ENCODE measurements at places on chromosomes 5 and 9. TPM values are rescaled to one million over a fixed set of nuclear protein-coding genes. Genes with fewer than 3 reads are reported as not detected.

DNA sequence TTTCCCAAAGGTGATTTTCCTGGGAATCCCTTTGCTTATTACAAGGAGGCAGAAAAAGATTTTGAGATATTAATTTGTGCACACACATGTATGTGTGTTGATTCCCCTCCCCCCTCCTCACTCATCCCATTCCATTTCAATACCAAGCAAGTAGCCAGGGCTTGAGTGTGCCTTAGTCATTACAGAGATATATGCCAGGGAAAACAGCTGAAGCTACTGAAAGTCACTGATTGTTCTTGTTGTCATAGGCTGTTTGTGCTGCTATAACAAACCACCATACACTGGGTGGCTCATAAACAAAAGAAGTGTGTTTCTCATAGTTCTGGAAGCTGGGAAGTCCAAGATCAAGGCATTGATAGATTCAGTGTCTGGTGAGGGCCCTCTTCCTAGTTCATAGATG, 158.6 kb downstream of the BAAT start:
- DNase-seq = no peak

DNA sequence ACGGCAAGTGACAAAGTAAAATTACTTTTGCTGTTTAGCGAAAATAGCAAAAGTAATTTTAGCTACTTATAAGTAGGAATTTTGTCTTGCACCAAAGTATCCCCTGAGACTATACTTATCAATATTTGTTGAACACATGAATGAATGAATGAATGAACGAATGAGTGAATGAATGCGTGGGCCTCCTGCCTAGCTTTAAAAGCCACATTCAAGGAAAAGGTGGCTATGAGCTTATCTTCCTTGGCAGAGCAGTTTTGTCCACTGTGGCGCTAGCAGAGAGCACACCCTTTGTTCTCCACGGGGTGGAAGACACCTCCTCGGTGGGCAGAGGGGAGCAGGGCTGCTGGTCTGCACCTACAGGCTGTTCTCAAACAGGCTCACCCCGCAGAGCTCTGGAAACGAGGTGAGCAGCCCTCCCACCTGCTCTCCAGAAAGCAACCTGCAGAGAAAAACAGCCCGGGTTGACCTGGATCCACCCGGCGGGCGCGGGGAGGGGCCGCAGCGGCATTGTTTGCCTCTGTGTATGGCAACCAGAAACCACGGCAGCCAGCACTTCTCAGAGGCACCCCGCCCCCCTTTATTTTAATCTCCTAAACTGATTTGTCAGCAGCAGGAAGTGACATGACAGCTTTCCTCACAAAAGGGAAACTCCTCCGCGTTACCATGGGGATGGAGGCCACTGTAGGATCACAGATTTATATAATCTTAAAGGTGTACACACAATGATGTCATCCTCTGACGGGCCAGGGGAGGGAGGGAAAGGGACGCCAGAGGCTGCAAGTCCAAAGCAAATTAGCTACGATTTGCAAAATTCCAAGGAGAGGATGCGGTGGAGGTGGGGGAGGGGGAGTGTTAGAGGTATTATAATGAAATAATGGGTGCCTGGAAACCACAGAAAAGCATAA, 5.9 kb downstream of the DUSP1 start:
- peak; percentile 98 for DNase-seq

- DNase-seq = no peak
Observed at GRCh38 chr5:101608322-101608721, 687.8 kb downstream of the SLCO4C1 start.

- no peak for DNase-seq
Observed at GRCh38 chr5:93421468-93421867, 159.6 kb downstream of the NR2F1-AS1 start.

DNA sequence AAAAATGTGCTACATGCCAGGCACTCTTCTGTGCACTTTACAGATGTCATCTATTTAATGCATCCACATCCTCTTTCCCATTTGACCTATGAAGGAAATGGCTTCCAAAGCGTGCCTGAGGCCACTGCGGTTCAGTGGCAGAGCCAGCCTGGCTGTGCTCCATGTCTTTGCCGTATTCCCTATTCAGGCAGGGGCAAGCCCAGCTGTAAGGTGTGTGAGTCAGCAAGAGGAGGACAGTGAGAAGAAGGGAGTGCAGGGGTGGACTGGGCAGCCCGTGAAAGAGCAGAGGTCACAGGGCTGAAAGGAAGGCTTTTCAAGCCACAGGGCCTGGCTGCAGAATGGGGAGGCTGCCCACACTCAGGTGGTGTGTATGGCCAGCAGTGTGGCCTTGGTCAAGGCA, 91.7 kb downstream of the HRH2 start:
- no peak for DNase-seq

DNA sequence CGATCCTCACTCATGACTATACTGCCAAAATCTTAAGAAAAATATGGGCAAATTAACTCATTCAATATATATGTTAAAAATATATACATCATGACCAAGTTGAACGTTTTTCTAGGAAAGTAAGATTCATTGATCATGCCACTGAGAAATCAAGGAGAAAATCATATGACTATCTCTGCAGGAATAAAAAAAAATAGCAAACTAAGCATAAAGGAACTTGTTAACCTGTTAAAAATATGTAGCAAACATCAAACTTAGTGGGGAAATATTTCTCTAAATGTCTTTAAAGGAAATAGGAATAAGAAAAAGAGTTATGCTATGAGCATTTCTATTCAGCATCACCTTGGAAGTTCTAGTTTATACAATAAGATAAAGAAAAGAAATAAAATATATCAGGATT, 302.4 kb downstream of the GLIS3 start:
- DNase-seq = no peak

- no peak for DNase-seq
Observed at GRCh38 chr5:14701556-14701955, 37.0 kb downstream of the OTULIN start.

DNA sequence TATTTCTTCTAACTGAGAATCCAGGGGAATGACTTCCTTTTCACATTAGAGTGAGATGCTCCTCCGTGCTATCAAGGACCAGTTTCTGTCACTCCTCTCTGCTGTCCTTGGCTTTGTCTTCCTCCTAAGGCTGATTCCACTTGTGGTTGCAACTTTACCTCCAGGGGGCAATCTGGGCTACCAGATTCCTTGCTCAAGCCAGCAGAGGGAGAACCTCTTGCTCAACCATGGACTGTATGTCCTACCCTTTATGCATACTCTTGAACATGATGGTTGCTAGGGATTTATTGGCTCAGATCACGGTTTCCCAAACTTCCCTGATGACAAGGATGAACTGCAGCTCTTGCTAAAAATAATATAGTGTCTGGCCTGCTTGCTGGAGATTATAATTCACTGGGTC, 24.0 kb downstream of the NNT start:
- no peak for DNase-seq

- no peak for DNase-seq
Observed at GRCh38 chr9:2693056-2693455, 24.3 kb upstream of the KCNV2 start.

- DNase-seq = no peak
Observed at GRCh38 chr9:112605963-112606699, 111.8 kb downstream of the INIP start.

DNA sequence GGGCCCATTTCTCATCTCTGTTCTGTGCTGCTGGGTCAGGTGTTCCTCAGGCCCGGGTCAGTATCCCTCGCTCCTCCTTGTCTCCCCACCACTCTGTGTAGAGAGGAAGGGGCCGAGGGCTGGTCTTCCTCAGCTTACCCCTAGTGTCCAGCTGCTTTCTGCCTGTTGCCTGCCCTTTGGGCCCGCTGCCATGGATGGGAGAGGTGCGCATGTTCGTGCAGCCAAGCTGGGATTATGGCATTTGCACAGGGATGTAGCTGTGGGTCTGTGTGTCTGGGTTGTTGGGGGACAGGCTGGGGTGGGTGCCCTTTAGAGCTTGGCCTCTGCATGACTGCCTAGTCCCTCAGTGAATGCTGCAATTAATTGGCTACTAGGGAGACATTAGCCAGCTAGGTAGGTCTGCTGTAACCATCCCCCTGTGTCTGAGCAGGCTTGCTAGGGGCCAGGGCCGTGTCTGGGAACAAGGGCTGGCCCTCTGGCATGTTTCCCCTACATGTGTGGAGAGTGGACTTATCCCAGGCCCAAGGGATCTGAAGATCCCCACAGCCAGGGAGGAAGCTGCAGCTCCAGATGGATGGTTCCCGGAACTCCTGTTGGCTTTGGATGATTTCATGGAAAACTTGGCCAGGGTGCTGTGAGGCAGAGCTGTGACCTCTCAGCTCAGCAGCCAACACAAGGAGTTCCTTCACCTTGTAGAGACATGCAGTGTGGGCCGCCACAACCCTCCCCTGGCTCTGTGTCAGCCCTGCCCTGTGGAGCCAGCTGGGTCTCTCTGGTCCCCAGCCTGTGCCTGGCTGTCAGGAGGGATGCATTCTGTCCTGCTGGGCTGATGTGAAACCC, 161.9 kb downstream of the MACROH2A1 start:
- DNase-seq = no peak

- DNase-seq = peak; percentile 26
Observed at GRCh38 chr5:133552925-133553525, 59.3 kb downstream of the FSTL4 start.

DNA sequence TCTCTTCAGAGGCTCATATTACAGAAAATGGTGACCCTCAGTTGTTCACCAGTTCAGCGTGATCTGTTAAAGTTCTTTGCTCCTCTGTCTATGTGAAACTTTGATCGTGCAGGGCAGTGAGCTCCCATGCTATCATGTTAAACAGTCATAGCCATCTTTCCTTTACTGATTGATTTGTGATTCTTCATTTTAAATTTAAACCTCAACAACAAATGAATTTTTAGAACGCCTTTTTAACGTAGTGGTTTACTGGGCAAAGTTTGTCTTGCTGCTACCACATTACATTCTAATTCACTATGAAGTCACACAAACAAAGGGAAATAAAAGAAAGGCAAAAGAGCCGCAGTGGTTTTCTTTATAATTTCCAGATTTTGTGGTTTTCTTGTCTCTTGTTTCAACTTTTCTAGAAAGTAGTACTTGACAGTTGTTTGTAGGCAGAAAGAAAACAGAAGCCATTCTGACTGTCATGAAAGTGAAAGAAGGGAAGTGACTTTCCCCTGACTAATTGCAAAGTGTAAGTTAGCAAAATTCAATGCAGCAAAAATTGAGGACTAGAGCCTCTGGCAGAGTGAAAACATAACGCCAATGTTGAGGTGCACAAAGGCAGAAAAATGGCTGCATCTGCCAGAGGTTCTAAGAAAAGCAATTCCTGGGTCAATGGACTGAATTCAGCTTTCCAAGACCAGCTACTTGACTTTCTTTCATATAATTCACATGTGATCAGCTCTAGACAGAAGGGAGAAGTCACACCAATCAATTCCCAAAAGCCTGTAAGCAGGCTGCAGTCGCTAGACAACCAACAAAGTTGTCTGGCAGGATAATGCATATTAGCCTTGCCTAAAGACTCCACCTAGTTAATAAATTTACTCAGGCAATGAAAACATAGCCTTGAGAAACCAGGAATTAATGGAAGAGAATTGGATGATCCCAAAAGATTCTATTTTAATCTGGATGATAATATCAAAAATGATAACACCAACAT, 7.1 kb upstream of the IFNA6 start:
- DNase-seq = no peak

DNA sequence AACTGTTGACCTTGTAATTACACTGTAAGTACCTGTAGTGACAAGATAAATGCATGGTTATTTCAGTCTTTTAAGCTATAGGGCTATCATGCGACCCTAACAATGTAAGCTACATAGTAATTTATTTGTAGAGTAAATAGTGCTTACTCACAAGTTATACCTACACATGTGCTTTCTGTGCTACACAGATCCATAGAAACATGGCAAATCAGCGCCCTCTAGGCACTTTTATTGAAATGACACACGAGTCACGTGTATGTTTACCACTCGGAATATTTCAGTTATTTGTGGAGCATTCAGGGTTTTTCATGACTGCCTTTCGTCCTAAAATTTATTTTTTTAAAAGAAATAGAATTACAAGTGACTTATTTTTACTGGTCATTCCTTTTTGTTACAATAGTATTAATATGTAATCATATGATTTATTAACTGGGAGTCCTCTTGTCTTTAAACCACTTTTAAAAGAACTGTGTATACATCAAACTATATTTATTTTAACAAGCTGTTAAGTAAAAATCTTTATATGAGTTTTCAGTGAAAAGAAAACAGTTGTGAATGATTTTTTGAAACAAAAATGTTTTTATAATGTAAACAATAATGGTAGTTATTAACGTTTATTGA, 1242.3 kb upstream of the WWC1 start:
- DNase-seq = peak; percentile 46

- no peak for DNase-seq
Observed at GRCh38 chr5:141834331-141834730, 43.9 kb downstream of the PCDH1 start.

DNA sequence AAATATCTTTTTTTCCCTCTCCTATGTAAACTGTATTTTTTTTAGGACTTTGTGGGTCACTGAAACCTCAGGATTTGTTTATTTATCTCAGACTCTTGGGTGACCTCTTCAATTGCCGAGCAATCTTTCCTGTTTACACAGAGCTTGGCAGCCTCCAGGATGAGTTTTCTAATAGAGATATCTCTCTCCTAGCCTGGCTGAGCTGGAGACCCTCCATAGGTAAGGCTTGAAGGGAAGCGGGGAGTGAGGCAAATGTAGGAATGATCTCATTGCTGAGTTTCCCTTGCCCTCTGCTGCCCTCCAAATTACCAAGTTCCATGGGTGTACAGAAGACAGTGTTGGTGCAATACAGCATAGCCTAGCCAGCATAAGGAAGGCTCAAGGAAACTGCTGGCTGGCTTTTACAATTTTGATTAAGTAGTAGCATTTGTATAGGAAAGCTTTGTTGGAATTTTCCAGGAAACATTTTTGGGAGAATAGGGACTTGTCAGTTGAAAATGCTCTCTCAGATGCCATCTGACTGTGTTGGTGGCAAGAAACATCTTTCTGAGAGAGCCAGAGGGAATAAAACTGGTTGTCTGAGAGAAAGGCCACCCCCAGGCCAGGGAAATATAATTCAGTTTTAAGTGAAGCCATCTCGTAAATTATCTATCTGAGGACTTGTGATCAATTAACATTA, 116.0 kb downstream of the NMUR2 start:
- peak; percentile 1 for DNase-seq

DNA sequence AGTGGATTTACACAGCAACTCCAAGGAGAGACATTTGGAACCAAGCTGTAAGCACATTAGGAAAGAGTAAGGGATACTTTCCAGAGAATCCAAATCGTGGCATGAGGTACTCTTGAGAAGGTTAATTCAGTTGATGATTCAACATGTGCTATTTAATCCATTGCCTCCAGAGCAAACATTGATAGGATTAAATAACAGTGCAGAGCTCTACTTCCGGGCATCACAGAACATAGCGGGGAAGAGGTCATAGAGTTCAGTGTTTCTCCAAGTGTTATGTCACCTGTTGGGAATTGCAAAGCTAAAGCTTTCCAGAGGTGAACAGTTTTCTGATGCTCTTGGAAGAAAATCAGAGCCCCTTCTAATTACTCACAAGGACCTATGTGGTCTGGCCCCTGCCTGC, 127.5 kb downstream of the PPP2R2B start:
- no peak for DNase-seq

PCDHGA10 gene
- polyA plus RNA-seq = 4.5 TPM

SNX24 gene
- polyA plus RNA-seq = 20.2 TPM

ELOVL7 gene
- 3.9 TPM for polyA plus RNA-seq

ARHGEF39 gene
- polyA plus RNA-seq = 6.6 TPM

FBP2 gene
- polyA plus RNA-seq = 2.4 TPM

CCNJL gene
- 12.7 TPM for polyA plus RNA-seq

IFNK gene
- not detected for polyA plus RNA-seq

MEGF10 gene
- polyA plus RNA-seq = 1.8 TPM

All from right lung (tissue), 10 donors.